ENCODE measurements at places on chromosomes 6 and 20. TPM values are rescaled to one million over a fixed set of nuclear protein-coding genes. Genes with fewer than 3 reads are reported as not detected.

- DNase-seq: no peak
Observed at GRCh38 chr20:47754388-47754715, 30.9 kb downstream of the SULF2 start.

- DNase-seq: no peak
Observed at GRCh38 chr6:14517516-14518105, 400.0 kb downstream of the CD83 start.

DNA sequence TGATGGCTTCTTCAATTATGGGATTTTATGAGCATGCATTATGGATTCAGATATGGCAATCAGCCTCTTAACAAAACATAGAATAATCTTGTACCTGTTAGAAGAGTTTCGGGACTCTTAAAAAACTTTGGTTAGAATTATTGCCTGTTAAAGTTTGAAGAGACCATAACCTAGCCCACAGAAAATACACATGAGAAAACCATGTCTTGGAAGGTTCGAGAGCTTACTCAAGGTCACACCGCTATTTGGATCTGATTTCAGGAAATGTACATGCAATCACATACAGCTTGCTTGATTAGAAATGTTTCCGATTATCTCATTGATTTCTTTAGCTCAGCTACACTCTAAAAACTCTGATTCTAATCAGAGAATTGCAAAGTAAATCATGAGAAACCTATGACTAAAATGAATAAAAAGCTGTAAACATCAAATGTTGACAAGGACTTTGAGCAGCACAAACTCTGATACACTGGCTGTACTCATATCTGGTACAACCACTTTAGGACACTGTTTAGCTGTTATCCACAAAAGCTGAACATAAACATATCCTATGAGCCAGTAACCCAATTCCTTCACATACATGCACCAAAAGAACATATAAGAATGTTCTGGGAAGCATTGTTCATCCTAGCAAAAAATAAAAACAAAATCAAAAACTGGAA, 16.3 kb downstream of the STX7 start:
- DNase-seq: no peak

DNA sequence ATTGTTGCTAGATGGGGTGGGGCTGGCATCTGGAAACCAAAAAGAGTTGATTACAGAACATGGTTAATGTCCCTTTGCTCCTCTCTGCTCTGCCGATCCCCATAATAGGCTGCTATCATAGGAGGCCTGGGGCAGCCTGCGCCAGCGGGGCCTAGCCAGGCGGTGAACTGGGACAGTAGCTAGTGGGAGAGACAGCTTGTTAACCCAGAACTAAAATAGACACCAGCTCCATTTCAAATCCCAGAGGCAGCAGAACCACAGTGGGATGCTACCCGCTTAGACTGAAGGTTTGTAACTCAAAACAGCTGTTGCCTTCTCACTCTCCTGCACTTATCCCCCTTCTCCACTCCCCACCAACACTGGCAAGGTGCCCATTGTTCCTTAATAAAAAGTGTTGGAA, 98.5 kb downstream of the SSR1 start:
- no peak for DNase-seq

GRCh38 chr6:41298785-41299502, 12.5 kb upstream of the TREM1 start:
- no peak for DNase-seq

GRCh38 chr6:21050935-21051334, 516.7 kb downstream of the CDKAL1 start:
- no peak for DNase-seq

DNA sequence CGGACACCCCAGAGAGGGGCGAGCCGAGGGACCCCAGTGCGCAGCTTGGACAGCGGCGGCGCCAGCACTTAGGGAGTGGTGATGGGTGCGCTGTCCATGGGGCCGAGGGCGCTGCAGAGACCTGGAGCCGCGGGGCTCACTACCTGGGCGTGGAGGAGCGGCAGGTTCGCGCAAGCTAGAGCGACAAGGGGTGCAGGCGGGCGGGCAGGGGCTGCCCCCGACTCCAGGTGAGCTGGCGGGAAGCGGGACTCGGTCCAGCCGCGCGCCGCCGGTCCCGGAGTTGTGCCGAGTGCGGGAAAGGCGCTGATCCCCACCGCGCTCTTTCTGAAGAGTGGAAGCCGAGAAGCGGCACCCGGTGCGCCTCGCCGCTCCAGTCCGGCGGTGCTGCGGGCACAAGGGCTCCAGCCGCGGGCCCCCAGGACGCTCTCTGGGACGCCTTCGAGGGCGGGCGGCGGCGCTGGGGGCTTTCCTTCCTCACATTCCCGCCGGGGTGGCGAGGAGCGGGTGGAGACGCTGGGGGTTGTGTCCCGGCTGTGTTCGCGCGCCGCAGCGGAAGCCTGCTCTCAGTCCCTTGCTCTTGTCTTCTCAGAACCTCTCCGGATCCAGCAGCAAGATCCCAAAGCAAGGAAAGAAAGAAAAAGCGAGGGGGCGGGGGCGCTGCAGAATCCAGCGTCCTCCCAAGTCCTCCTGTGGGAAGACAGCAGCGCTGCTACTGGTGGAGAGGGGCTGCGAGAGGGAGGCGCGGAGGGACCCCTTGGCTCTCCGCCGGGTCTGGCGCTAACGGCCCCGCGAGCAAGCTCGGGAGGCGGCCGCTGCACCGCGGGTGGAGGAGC, at the start of gene B3GAT2:
Gene B3GAT2, minus strand, starts transcription at position 610 of the 833 bp plus-strand sequence. CDS start 631 bp downstream, outside the sequence.
- DNase-seq: peak; percentile 20

DNA sequence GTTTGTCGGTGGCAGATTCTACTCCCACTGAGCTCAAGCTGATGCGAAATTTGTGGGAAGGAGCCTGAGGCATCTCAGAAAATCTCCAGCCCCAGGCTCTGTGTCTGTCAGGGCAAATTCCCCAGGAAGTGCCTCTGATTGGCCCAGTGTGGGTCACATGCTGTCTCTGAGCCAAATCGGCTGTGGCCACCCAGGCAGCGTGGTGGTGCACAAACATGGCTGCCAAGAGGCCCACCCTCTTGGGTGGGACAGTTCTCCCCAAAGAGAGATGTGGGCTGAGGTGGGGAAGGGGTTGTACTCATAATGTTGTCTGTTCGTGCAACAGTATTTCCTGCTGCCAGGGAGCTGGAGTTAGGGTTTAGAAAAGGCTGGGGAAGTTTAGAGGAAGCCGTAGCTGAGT, 130.6 kb downstream of the BMP7 start:
- no peak for DNase-seq

GRCh38 chr6:33294086-33294823, 4.5 kb downstream of the RGL2 start:
- DNase-seq: no peak

- no peak for DNase-seq
Observed at GRCh38 chr20:37251825-37252477, 9.7 kb downstream of the GHRH start.

THBS2 gene
- 74.8 TPM for total RNA-seq

SLC35D3 gene
- not detected for total RNA-seq

Measured in left cardiac atrium (tissue), 4 donors.